ENCODE measurements at places on chromosomes 6 and 20. TPM values are rescaled to one million over a fixed set of nuclear protein-coding genes. Genes with fewer than 3 reads are reported as not detected.

- DNase-seq: no peak
Observed at GRCh38 chr6:12450467-12450866, 160.3 kb downstream of the EDN1 start.

- no peak for DNase-seq
Observed at GRCh38 chr20:61295682-61296628, 43.9 kb downstream of the CDH4 start.

DNA sequence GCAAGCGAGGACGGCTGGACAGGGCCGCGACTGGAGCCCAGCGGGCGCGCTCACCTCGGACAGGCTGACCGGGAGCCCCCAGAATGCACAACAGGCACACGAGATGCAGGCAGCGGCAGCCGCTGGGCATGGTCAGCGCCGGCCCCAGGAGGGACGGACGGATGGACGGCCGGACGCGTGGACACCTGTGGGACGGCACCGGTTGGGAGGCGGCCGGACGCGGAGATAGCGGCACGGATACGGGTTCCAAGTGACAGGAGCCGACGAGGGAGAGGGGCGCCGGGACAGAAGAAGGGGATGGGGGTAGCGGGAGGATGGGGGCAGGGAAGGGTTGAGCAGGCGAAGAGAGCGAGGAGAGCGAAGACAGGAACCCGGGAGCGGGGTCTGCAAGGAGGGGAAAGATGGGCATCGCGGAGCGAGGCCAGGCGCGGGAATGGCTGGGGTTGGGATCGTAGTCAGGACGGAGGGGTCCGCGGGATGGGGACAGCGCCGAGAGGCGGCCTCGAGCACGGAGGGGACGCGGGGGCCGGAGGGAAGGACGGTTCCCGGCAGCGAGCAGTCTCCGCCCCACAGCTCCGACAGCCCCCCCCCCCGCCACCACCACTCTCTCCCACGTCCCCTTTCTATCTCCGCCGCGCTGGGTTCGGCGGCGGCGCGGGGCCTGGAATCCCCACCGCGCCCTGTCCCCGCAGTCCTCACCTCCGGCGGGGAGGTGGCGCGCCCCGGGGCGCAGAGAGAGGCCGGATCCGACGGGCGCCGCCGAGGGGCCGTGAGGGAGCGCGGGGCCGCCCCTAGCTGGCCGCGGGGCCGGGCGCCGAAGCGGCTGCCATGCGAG lies 435 bp downstream of the DLK2 start:
- DNase-seq: peak; percentile 91

The CD93 gene
- polyA plus RNA-seq: not detected

DNA sequence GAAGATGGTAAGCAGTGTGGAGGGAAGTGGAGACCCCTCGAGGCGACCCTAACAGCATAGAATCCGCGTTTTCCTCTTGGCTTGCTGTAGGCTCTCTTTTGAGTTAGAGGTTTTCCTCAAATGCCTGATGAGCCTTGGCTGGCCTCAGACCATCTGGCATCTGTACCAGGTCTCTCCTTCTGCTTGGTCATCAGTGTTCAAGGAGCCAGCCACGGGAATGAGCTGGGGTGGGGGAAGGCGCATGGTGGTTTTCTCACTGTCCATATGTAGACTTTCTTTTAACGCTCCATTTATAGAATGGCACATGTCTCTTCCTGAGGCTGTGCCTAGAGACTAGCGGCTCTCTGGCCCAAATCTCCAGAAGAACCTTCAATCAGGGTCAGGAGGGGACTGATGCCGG lies 8.1 kb upstream of the GUCA1A start:
- DNase-seq: peak; percentile 85

The UBE2C gene
- polyA plus RNA-seq: 78.4 TPM

DNA sequence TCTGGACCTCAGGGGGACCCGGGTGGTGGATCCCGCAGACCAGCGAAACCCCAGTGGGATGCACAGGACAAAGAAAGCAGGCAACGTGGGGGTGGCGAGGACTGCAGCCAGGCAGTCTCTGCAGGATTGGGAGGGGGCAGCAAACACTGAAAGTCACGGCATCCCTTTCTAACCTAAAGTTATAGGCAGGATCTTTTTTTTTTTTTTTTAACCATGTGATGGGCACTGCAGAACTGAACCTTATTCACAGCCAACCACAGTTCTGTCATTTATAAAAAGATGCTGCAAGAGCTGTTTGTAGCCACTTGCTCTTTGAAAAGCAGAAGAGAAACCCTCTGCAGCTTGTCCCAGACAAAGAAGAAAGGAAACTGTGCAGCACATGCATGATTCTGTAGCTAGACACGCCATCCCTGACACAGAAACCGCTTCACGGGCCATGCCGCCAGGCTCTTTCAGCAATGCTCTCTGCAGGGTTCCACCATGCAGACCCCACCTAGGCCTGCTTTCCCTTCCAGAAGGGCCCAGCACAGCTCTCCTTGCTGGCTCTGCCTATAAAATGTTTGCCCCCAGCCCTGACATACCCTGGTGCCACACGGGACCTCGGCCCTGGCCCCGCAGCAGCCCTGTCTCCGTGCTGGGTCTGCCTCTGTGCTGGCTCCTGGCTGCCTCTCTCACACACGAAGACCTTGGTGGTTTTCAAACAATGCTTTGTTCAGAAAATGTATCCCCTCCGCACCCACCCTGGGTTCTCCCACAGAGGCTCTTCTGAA lies 70.8 kb downstream of the PYGB start:
- no peak for DNase-seq

The PRICKLE4 gene
- not detected for polyA plus RNA-seq

DNA sequence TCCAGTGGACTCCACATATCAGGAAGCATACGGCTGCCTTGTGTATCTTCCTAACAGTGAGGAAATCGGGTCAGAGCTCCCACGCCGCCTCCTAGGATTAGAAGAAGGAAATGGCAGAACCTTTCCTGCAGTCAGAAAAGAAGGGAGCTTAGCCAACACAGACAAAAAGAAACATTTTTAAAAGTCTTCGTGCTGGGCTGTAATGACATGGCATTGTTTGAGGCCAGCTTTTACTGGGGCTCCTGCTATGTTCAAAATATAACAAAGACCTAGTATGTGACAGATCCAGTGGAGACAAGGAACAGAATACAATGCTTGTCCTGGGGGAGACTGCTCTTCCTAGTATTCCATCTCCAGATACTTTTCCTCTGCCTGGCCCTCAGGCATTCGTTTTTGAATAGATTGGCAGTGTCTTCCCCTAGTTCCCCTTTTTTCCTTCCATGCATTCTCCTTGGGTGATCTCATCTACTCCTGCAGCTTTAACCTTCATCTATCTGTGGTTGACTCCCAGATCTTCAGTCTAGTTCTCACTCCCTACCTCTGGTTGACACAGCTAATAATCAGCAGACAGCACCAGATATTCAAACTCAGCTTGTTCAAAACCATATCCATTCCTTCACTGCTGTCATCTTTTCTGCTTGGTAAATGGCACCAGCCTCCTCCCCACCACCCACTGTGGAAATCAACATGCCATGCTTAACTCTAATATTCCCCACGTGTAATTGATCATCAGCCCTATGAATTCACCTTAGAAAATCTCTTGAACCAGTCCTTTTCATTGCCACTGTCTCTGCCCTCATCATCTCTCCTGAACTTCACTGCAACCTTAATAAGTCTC lies 94.5 kb upstream of the VSTM2L start:
- DNase-seq: no peak

The ERVFRD-1 gene
- not detected for polyA plus RNA-seq

The GPLD1 gene
- 0.09 TPM for polyA plus RNA-seq

DNA sequence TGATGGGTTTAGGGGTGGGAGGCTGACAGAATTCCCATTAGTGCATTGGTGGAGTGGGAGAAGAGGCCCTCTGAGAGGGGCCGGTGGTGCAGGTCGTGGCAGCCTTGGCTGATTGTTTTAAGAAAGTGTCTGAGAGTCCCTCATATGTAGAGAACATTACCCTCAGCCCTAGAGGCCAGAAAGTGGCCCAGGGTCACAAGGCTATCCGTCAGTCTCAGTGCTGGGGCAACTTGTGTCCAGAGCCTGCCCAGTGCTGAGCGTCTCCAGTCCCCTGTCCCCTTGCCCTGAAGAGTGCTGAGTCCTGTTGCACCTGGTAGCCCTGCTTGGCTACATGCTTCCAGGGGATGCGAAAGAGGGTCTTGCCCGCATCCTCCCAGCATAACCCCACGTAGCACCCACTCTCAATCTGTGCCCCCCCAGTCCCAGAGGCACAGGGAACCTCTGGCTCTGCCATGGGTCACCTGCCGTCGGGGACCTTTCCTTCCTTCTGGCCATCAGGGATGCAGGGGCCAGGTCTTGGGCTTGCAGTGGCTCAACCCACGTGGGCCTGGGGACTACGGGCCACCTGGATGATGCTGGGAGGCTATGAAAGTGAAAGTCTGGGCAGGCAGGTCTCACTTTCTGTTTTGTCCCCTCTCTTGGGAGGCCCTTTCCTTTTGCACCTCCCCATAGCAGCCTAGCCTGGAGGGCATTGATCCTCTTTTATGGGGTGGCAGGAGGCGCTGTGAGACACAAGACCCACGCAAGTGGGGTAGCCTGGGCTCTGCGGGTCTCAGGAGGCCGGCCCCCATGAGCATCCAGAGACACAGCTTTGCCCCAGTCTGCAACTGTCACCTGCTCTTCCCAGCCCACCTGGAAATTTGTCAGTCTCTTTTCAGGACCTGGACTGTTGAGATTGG lies 12.2 kb downstream of the DUSP15 start:
- no peak for DNase-seq

The TTK gene
- polyA plus RNA-seq: 8.7 TPM
